A549 treated with Mapracorat at 1 μM for 4 hours (cell line): ENCODE measurements at places on chromosomes 1 and 21. TPM values are rescaled to one million over a fixed set of nuclear protein-coding genes. Genes with fewer than 3 reads are reported as not detected.

The PLPP3 gene
- total RNA-seq = 25.2 to 31.7 TPM (median 27.9 TPM) in 5 replicates

The GNG4 gene
- total RNA-seq = 11.8 to 14.5 TPM (median 13.7 TPM) in 5 replicates

The MCOLN2 gene
- 1.5 to 2.5 TPM (median 2.0 TPM) in 5 replicates for total RNA-seq

The RYR2 gene
- 0.01 to 0.06 TPM (median 0.02 TPM) in 4 of 5 replicates, not detected in the other for total RNA-seq

The AQP10 gene
- not detected in 5 replicates for total RNA-seq

The WDR64 gene
- not detected in 5 replicates for total RNA-seq

The RASSF5 gene
- 0.88 to 1.2 TPM (median 1.1 TPM) in 5 replicates for total RNA-seq

The SPRR1A gene
- not detected in 5 replicates for total RNA-seq

The SLC25A34 gene
- 0.19 to 0.53 TPM (median 0.30 TPM) in 5 replicates for total RNA-seq
